Smooth muscle cell of the brain vasculature (primary cell): ENCODE measurements at places on chromosomes 13 and 19.

DNA sequence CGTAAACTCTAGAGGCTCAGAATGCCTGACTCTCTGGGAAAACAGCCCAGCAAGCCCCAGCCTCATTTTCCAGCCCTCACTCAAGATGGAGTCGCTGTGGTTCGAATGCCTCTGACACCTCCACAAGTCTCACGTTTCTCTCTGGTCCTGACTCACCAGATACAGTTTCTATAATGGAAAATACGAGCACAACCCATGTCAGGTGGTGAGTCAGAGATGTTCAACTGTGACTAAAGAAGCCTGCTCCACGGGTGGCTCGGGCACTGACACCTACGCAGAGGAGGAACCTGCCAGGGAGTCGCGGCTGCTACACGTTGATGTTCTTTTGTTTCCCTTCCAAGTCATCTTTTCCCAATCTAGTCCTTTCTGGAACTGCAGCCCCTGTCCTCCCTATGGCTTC, 87.1 kb upstream of the STK24 start:
- no peak for DNase-seq

- DNase-seq = no peak
These were observed 1.8 kb downstream of the ACOD1 start for GRCh38 chr13:76950101-76950500.

DNA sequence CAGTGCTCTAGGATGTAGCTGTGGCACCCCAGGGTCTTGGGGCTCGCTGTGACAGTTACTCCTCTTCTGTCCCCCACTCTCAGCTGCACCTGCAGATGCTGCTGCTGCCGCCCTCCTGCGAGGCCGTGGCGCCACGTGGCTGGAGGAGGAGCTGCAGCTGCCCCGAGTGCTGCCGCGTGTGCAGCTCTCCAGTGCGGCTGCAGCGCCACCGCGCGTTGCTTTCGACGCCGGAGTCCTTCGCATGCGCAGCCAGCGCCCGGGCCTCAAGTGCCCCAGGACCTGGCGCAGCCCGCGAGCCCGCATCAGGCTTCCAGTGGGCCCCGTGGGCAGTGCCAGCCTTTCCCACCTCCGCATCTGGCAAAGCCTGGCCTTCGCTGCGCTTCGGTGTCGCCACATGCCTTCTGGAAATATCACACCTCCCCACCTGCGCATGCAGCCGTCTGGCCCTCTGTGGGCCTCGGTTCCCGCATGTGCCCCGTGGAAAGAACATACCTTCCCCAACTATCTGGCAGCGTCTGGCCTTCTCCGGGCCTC, 692 bp upstream of the ZNF580 start:
- no peak for DNase-seq

GRCh38 chr19:10430505-10431253, 10.3 kb downstream of the PDE4A start:
- no peak for DNase-seq
